Caudate nucleus (tissue), 63 donors: ENCODE measurements at places on chromosomes 6 and 20.

- no peak for DNase-seq
Measured at GRCh38 chr6:28171271-28171670, 29.6 kb downstream of the ZKSCAN8 start.

- no peak for DNase-seq
Measured at GRCh38 chr6:36459501-36459900, 16.7 kb downstream of the KCTD20 start.

DNA sequence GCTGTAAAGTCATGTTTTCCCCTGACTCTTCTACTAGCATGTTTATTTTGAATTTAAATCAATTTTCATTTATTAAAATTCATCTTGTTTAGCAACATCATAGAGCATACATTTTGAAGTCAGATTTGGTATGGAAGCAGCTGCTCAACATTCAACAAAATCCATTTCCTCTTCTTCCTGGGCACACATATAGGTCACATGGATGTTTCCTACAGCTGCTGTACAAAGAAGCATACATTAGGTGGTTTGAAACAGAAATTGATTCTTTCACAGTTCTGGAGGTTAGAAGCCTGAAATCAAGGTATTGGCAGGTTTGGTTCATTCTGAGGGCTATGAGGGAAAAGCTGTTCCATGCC, 495.2 kb downstream of the RFPL4B start:
- no peak for DNase-seq

DNA sequence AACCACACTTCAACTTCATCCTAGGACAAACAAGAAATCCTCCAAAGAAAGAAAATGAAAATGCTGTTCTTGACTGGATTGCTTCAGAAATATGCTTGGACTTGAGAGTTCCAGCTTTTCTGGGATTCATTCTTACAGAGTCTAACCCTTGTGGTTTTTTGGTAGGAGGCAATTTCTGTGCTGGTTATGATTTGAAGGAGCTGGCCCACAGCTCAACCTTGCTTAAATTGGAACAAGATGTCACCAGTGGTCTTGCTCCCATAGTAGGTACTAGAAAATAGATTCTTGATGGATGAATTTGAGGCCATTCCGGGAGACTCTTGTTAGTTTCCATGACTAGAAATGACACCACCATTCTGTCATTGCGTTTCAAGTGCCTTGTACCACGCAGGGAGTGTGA, 54.3 kb upstream of the BMP6 start:
- no peak for DNase-seq

- DNase-seq, result no peak
Measured at GRCh38 chr6:138099832-138100231, 7.4 kb downstream of the PERP start.

DNA sequence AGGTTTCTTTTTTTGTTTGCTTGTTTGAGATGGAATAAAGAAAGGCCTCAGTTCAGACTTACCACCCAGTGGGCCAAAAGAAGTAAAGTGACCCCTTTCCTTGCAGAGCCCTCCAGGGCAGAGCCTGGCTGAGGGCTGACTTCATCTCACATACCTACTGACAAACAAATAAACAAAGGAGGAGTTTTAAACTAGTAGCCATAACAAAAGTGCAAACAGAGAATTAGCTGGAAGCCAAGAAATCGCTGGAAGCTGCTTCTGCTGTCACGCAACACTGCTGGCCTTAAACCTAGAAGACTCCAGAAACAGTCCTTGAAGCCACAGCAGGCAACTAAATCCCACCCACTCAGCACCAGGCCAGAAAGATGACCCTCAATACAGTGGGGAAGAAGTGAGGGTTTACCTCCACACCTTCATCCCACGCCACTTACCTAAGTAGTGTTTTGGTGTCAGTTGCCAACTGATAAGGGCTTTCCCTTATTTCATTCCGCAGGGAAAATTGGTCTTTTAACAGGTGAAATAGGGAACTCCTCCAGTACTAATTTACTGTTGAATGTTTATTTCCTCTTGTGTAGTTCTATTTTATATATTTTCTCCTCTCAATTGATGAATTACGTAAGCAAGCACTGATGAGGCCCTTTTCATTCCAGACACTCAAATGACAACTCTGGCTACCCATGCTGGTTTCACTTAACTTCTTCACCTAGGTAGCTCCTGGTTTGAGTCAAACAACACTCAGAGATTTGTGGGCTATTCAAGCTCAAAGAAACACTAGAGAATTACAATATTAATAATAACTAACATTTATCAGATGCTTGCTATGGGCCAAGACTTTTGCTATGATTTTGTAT, 46.2 kb downstream of the EDN1 start:
- DNase-seq, result no peak

GRCh38 chr6:130922922-130923321, 95.7 kb downstream of the SMLR1 start:
- DNase-seq, result no peak

- DNase-seq, result no peak
Measured at GRCh38 chr20:61092251-61092650, 159.8 kb upstream of the CDH4 start.

- DNase-seq, result no peak
Measured at GRCh38 chr20:48006036-48006833, 221.0 kb upstream of the SULF2 start.

GRCh38 chr6:117919275-117919674, 12.2 kb downstream of the SLC35F1 start:
- DNase-seq, result no peak

GRCh38 chr6:82603871-82604270, 240.3 kb downstream of the TPBG start:
- DNase-seq, result no peak

DNA sequence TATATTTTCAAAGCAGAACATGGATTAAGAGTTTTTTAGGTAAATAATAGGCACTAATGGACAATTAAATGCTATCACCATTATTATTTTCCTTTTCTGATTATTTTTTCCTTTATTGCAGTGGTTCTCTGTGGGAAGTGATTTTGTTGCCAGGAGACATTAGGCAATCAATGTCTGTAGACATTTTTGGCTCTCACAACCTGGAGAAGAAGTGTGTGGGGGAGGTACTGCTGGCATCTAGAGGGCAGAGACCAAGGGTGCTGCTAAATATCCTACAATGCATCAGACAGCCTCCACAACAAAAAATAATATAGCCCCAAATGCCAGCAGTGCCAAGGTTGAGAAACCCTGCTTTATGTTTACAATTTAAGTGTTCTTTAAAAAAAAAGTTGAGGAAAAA, 8.3 kb downstream of the IFNGR1 start:
- no peak for DNase-seq

DNA sequence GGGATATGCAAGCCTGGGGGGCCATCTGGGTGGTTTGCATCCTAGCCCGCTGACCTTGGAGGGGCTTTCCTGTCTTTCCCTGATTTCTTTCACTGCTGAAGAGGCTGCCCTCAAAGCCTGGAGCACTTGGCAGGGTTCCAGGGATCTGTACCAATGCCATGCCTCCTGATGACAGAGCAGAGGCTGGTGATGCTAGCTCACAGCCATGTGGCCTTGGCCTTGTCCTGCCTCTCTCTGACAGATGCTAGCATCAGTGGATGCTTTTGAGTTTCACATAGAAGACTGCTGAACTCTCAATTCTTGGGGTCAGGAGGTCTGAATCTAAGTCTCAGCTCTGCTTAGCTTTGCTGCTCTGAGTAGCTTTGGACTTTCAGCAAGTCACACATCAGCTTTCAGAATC, 21.9 kb upstream of the RREB1 start:
- no peak for DNase-seq

- peak; percentile 18 for DNase-seq
Measured at GRCh38 chr6:33427585-33428223, 7.8 kb downstream of the SYNGAP1 start.

DNA sequence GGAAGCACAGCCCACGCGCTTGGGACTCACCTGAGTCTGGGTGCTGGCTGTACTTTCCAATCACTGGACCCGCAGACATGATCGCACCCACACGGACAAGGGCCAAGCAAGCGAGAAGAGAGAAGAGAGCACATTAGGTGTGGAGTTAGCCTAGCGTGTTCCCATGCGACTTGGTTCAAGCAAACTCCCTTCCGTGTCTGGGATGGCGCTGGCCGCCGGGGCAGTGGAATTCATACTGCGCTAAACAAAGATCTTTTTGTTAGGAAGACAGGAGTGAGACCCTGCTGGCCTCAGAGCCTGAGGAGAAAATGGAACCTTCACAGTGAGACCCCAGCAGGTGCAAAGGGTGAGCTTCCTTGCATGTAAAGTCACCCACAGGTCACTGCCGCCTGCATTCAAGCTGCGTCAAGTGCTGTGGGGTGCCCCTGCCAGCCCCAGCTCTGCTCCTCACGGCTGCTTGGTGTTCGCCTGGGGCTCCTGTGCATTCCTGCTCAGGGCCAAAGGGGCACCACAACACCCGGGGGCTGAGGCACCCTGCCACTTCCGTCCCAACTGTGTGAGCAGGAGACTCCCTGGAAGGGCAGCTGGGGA, 26.4 kb downstream of the PSMG4 start:
- DNase-seq, result no peak

GRCh38 chr20:12051206-12052163, 133.8 kb downstream of the BTBD3 start:
- no peak for DNase-seq

DNA sequence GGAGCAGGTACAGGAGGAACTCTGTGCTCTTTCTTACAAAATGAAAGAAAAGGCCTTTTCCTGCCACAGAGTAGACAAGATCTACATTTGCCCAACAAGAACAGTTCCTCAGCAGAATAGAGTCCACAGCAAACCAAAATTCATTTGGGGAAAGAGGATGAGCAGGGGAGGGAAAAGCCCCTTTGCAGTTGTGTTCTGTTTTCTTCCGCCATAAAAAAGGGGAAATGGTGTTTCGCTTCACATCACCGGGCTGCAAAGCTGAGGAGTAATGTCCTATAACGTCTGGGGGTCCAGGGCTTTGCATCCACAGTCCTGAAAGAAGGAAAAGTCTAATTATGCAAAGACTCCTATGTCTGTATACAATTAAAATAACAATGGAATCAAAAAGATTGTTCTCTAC, at the start of gene GPR31:
Gene GPR31 (minus strand): TSS at position 118 of the 400 bp plus-strand sequence. CDS start 149 bp downstream, outside the sequence.
- DNase-seq, result no peak

DNA sequence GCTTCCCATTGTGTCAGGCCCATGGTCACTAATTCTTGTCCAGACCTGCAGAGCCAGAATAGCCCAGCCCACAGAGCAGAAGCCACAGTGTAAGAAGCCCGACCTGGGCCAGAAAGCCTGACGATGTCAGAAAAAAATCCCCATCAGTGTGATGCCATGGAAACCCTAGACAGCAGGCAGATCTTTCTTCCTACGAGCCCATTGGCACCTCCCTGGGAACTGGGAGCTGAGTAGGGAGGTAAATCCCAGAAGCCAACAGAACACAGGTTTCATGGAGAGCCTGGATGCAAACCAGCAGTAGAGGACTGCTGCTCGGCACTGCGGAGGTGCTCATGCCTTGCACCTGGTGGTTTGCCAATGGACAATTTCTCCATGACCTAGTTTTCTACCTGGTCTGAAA, 82.2 kb upstream of the SLC22A16 start:
- DNase-seq, result peak; percentile 33

DNA sequence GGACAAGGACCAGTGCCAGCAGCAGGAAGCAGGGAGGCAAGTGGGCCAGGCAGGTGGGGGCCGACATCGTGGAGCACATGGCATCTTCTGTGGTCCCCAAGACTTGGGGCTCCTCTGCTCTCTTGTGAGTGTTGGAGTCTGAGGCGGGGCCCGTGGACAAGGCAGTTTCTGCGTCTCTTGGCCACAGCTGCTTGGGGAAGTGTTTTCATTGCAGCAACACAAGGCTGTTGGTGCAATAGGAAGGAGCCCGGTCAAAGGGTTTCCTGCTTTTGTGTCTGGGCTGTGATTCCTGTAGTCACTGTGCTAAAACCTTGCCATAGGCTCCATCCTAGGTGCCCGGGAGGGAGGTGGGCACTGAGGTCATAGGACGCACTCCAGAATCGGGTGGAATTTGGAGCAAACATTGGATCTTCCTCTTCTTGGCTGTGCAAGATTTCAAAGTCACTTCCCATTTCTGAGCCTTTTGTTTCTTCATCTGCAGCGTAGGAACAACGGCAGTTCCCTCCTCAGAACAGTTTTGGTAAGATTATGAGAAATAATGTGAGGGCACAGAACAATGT, at the start of gene SIRPB2:
Gene SIRPB2 (minus strand): TSS at position 140 of the 560 bp plus-strand sequence. CDS start 61 bp downstream, at position 79.
- DNase-seq, result no peak

GRCh38 chr6:31935021-31935420, 7.5 kb downstream of the C2 start:
- DNase-seq, result no peak

DNA sequence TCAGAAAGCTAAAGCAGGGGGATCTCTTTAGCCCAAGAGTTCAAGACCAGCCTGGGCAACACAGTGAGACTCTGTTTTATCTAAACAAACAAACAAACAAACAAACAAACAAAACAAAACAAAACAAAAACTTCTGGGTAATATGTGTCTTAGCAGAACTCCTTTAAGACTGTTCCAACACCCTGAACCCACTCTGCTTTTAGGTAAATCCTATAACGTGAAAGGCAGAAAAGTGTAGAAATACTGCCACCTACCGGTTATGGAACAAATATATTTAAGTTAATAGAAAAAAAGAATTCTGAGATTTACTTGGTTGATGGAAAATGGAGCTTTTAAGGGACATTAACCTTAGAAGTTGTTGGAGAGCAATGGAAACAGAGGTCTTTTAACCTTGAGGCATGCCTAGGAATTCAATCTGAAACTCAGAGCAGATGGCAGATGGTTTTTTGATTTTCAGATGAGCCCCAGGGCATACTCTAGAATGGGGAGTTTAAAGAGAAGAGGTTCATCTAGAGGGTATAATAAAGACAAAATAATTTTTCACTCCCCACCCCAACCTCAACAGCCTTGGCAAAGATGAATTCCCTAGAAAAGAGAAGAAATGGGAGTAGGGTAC, 38.5 kb downstream of the SOD2 start:
- DNase-seq, result no peak

- no peak for DNase-seq
Measured at GRCh38 chr6:128655978-128656498, 135.6 kb upstream of the PTPRK start.

DNA sequence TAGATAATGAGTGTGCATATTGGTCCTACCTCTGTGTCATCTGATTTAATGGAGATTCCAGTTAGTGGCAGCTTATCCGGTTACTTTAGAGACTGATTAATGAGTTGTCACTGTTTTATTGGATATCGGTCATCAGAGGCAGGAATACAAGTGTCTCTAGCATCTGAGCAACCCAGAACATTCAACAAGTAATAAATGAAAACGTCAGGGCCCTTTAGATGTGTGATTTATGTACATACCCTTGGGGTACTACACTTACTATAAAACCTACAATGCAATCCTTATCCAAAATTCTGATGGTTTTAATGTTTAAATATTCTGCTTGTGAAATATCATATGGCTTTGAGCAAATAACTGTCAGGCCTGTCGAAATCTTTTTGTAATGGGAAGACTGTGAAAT, 1117.9 kb upstream of the FLRT3 start:
- DNase-seq, result no peak

GRCh38 chr20:44211177-44212039, 837 bp upstream of the OSER1 start:
- no peak for DNase-seq

DNA sequence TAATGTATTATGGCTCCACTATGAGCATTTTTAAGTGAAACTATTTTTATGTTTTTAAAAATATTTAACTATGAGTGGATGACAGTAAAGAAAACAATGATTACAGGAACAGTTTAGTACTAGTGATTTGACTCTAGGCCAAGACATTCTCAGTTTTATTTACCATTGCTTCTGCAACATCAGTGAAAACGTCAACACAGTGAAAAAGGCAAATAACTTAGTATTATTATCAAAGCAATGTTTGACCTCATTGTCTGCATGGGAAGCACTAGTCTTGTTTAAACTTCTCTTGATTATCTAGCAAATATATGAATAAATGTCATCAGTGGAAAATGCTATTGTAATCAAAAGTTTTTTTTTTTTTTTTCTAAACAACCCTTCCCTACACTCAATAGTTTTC, 165.0 kb downstream of the HTR1B start:
- no peak for DNase-seq
